Right atrium auricular region (tissue), 2 donors: ENCODE measurements at places on chromosomes 11 and 22. TPM values are rescaled to one million over a fixed set of nuclear protein-coding genes. Genes with fewer than 3 reads are reported as not detected.

GRCh38 chr11:29801561-29801960 lies 215.3 kb downstream of the KCNA4 start:
- no peaks in the 10 kb centered on the region for H3K36me3 ChIP-seq
- no peaks in the 10 kb centered on the region for H3K4me1 ChIP-seq
- no peak overlapping the region for H3K27ac ChIP-seq

Gene ZDHHC13
- total RNA-seq = 12.7 TPM

- H3K4me3 ChIP-seq = no peak overlapping the region
- H3K36me3 ChIP-seq = no peaks in the 10 kb centered on the region
- H3K4me1 ChIP-seq = peaks cover 13% of the 10 kb centered on the region
- H3K27ac ChIP-seq = no peak overlapping the region
- DNase-seq = no peak
Measured at GRCh38 chr11:69438286-69438920, 43.1 kb upstream of the LINC01488 start.

Gene C11orf16
- total RNA-seq = not detected

- H3K27me3 ChIP-seq = no peaks in the 10 kb centered on the region
- no peak overlapping the region for H3K27ac ChIP-seq
- no peak overlapping the region for H3K4me3 ChIP-seq
Measured at GRCh38 chr11:121038648-121039409, 14.9 kb downstream of the TBCEL start.

DNA sequence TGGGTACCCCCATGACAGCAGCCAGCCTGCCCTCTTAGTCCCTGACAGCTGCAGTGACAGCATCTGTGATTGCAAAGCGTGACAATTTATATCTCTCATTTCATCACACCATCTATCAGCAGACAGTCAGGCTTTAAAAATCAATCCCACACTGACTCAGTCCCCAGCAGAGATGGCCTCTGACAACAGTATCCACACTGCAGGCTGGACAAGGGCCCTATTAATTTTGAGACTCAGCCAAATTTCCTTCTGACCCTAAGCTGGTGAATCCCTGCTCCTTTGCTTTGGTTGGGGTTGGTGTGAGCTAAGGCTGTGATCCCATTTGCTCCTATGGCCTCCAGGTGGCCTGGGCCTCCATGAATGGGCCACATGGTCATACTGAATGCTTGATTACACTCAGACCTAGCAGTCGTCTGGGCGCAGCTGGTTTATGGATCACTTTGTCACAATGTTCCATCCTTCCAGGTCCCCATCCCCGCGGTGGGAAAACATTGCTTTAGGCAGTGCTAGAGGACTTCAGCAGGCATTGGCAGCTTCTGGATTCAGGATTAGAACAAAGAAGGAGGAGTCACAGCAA lies 68.2 kb upstream of the B3GAT1 start:
- H3K4me1 ChIP-seq = no peaks in the 10 kb centered on the region
- no peak overlapping the region for H3K27ac ChIP-seq
- H3K4me3 ChIP-seq = no peak overlapping the region
- H3K27me3 ChIP-seq = no peaks in the 10 kb centered on the region

- no peak overlapping the region for H3K4me3 ChIP-seq
- no peaks in the 10 kb centered on the region for H3K4me1 ChIP-seq
- DNase-seq = no peak
- H3K36me3 ChIP-seq = no peaks in the 10 kb centered on the region
- no peaks in the 10 kb centered on the region for H3K27me3 ChIP-seq
Measured at GRCh38 chr11:108398439-108398838, 68.9 kb downstream of the C11orf65 start.

- no peaks in the 10 kb centered on the region for H3K4me1 ChIP-seq
- DNase-seq = peak; percentile 64
- H3K36me3 ChIP-seq = no peaks in the 10 kb centered on the region
- H3K27ac ChIP-seq = no peak overlapping the region
- H3K27me3 ChIP-seq = no peaks in the 10 kb centered on the region
- H3K4me3 ChIP-seq = no peak overlapping the region
Measured at GRCh38 chr11:126891556-126892217, 108.9 kb downstream of the KIRREL3 start.

DNA sequence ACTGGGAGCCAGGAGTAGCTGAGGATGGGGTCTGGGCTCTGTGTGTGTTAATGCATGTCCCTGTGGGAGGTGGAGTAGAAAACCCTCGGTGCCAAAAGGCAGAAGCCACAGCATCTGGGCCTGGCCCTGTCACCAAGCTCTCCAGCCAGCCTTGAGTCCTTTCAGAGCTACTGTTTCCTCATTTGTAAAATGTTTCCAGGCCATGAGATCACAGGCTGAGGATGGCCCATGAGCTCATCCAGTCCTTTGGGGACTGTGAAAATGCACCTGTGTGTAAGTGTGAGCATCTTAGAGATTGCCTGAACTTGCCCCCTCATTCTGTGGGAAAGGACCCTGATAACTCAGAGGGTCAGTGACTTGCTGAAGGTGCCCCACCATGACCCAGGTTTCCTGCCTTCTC lies 9.1 kb downstream of the ANKK1 start:
- no peaks in the 10 kb centered on the region for H3K27me3 ChIP-seq
- DNase-seq = no peak

Gene LYVE1
- 45.0 TPM for total RNA-seq

Gene NCAM1
- total RNA-seq = 225 TPM

- H3K4me3 ChIP-seq = peak overlapping the region; percentile 63
- no peaks in the 10 kb centered on the region for H3K36me3 ChIP-seq
- DNase-seq = no peak
- no peaks in the 10 kb centered on the region for H3K27me3 ChIP-seq
- H3K27ac ChIP-seq = peak overlapping the region; percentile 75
Measured at GRCh38 chr11:61587541-61587941, 6.7 kb upstream of the SYT7 start.

GRCh38 chr11:74025467-74026166 lies 16.7 kb upstream of the UCP3 start:
- H3K4me1 ChIP-seq = no peaks in the 10 kb centered on the region
- peaks cover 5% of the 10 kb centered on the region for H3K36me3 ChIP-seq
- H3K27ac ChIP-seq = no peak overlapping the region

DNA sequence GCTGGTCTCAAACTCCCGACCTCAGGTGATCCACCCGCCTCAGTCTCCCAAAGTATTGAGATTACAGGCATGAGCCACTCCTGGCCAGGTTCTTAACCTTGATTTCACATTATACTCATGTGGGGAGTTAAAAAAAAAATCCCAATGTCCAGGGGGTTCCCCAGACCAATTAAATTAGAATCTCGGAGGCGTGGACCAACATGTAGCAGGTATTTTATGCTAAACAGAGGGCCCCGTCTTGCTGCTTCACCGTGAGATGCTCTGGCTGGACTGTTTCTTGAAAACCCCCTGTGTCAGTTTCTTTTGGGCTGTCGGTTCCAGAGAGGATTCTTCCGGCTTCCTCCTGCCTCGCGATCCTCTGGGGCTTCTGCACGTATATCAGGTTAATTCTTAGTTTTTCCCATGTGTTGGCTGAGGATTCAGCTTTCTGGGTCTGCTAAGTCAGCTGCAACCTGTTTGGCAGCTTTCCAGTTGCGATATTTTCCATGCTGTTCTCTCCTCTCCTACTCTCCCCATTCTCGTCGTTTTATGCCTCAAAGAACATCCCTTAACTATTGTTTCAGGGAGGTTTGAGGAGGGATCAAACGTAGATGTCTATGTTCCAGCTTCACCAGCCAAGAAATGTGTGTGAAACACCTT lies 50.6 kb upstream of the ACCSL start:
- H3K36me3 ChIP-seq = no peaks in the 10 kb centered on the region
- H3K27me3 ChIP-seq = no peaks in the 10 kb centered on the region
- H3K4me1 ChIP-seq = peaks cover 16% of the 10 kb centered on the region

GRCh38 chr22:49234459-49234858 lies 593.2 kb downstream of the BRD1 start:
- no peaks in the 10 kb centered on the region for H3K27me3 ChIP-seq
- H3K4me3 ChIP-seq = no peak overlapping the region
- DNase-seq = peak; percentile 50

Gene ACTN3
- not detected for total RNA-seq

Gene JHY
- total RNA-seq = 3.5 TPM

Gene HEPN1
- not detected for total RNA-seq

DNA sequence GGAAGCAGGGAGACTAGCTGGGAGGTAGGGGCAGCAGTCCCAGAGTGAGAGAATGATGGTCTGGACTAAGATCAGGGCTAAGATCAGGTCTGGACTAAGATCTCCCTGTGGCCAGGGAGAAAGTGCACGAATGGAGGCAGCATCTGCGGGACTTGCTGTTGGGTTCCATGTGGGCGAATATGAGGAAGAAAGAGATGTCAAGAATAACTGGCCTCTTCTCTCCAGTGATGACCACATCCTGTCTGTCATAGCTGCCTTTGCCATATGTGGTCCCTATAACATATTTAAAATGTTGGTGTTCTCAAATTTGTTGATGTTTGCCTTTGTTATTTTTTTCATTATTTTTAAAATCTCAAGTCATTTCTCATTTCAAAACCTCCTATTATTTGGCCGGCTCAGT lies 27.4 kb upstream of the CXCR5 start:
- DNase-seq = no peak
- no peaks in the 10 kb centered on the region for H3K4me1 ChIP-seq
- H3K36me3 ChIP-seq = no peaks in the 10 kb centered on the region
- no peak overlapping the region for H3K4me3 ChIP-seq

Gene PRSS23
- 41.4 TPM for total RNA-seq

Gene UCP3
- total RNA-seq = 0.37 TPM

GRCh38 chr11:130775306-130776060 lies 140.8 kb downstream of the SNX19 start:
- no peak for DNase-seq
- no peak overlapping the region for H3K4me3 ChIP-seq
- H3K27me3 ChIP-seq = no peaks in the 10 kb centered on the region
- no peak overlapping the region for H3K27ac ChIP-seq
- H3K4me1 ChIP-seq = peaks cover 40% of the 10 kb centered on the region
- no peaks in the 10 kb centered on the region for H3K36me3 ChIP-seq

GRCh38 chr11:46697303-46697702 lies 3.1 kb downstream of the ARHGAP1 start:
- peak overlapping the region; percentile 96 for H3K27ac ChIP-seq
- DNase-seq = no peak
- H3K4me1 ChIP-seq = peaks cover 81% of the 10 kb centered on the region

- no peak overlapping the region for H3K27ac ChIP-seq
- no peak overlapping the region for H3K4me3 ChIP-seq
- no peaks in the 10 kb centered on the region for H3K36me3 ChIP-seq
- H3K4me1 ChIP-seq = no peaks in the 10 kb centered on the region
- H3K27me3 ChIP-seq = no peaks in the 10 kb centered on the region
- DNase-seq = no peak
Measured at GRCh38 chr22:30872285-30873041, 96.1 kb downstream of the MORC2 start.

GRCh38 chr11:104370478-104370877 lies 206.5 kb upstream of the PDGFD start:
- H3K4me3 ChIP-seq = no peak overlapping the region
- H3K4me1 ChIP-seq = no peaks in the 10 kb centered on the region
- no peak for DNase-seq
- H3K27ac ChIP-seq = no peak overlapping the region

GRCh38 chr11:2209370-2209801 lies 37.8 kb upstream of the TH start:
- no peaks in the 10 kb centered on the region for H3K27me3 ChIP-seq
- H3K4me3 ChIP-seq = no peak overlapping the region
- no peak overlapping the region for H3K27ac ChIP-seq
- peak; percentile 47 for DNase-seq

Gene GGTLC3
- total RNA-seq = not detected

- peaks cover 11% of the 10 kb centered on the region for H3K4me1 ChIP-seq
- no peak overlapping the region for H3K27ac ChIP-seq
- no peaks in the 10 kb centered on the region for H3K36me3 ChIP-seq
- no peaks in the 10 kb centered on the region for H3K27me3 ChIP-seq
Measured at GRCh38 chr11:8826139-8826786, 84.7 kb upstream of the AKIP1 start.

- no peaks in the 10 kb centered on the region for H3K36me3 ChIP-seq
- peak overlapping the region; percentile 90 for H3K27ac ChIP-seq
- peak; percentile 93 for DNase-seq
- H3K4me3 ChIP-seq = no peak overlapping the region
- H3K4me1 ChIP-seq = peaks cover 59% of the 10 kb centered on the region
- H3K27me3 ChIP-seq = no peaks in the 10 kb centered on the region
Measured at GRCh38 chr11:66317723-66318599, 1.1 kb upstream of the CD248 start.

GRCh38 chr11:121887569-121887968 lies 228.4 kb downstream of the BLID start:
- no peak overlapping the region for H3K4me3 ChIP-seq
- no peaks in the 10 kb centered on the region for H3K27me3 ChIP-seq
- no peaks in the 10 kb centered on the region for H3K36me3 ChIP-seq

GRCh38 chr11:94447149-94447548 lies 45.9 kb upstream of the GPR83 start:
- H3K36me3 ChIP-seq = peaks cover 18% of the 10 kb centered on the region
- no peak overlapping the region for H3K4me3 ChIP-seq
- H3K27ac ChIP-seq = no peak overlapping the region
- DNase-seq = no peak

Gene B3GAT1
- total RNA-seq = not detected

GRCh38 chr22:22810018-22810427 lies 77.6 kb upstream of the IGLL5 start:
- no peaks in the 10 kb centered on the region for H3K27me3 ChIP-seq
- no peak overlapping the region for H3K27ac ChIP-seq
- no peaks in the 10 kb centered on the region for H3K4me1 ChIP-seq
- DNase-seq = no peak

DNA sequence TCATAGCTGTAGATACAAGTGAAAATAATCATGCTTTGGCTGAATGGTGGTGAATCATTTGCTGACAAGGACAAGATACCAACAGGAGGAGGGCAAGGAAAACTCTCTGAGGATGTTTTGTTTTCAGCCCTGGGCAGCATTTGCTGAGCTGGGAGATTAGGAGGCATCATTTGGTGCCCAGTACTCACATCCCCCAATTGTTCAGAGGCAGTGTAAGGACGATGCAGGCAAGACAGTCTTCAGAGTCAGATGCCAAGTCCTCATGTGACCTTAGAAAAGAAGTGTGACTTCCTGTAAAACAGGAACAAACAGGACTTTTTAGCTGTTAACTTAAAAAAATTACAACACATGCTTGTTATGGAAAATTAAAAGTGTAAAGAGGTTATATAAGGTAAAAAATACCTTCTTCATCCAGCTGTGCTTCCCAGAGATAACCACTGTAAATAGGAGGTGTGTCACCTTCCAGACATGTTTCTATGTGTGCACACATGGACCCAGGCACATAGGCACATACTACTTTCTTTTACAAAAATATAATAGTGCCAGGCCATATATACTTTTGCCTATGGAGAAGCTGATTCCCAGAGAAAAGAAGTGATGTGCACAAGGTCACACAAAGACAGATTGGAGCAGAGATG lies 18.0 kb downstream of the CNTF start:
- no peak for DNase-seq
- H3K4me1 ChIP-seq = no peaks in the 10 kb centered on the region
- H3K27ac ChIP-seq = no peak overlapping the region
- no peaks in the 10 kb centered on the region for H3K27me3 ChIP-seq

Gene TRIM51
- not detected for total RNA-seq

GRCh38 chr11:125214601-125215565 lies 50.3 kb downstream of the PKNOX2 start:
- no peak overlapping the region for H3K27ac ChIP-seq
- DNase-seq = no peak
- peaks cover 51% of the 10 kb centered on the region for H3K4me1 ChIP-seq
- no peaks in the 10 kb centered on the region for H3K36me3 ChIP-seq
- no peak overlapping the region for H3K4me3 ChIP-seq
